ENCODE measurements at places on chromosomes 5 and 9. TPM values are rescaled to one million over a fixed set of nuclear protein-coding genes. Genes with fewer than 3 reads are reported as not detected.

- DNase-seq = no peak
These were observed 494 bp downstream of the ASTN2 start for GRCh38 chr9:117414220-117414905.

DNA sequence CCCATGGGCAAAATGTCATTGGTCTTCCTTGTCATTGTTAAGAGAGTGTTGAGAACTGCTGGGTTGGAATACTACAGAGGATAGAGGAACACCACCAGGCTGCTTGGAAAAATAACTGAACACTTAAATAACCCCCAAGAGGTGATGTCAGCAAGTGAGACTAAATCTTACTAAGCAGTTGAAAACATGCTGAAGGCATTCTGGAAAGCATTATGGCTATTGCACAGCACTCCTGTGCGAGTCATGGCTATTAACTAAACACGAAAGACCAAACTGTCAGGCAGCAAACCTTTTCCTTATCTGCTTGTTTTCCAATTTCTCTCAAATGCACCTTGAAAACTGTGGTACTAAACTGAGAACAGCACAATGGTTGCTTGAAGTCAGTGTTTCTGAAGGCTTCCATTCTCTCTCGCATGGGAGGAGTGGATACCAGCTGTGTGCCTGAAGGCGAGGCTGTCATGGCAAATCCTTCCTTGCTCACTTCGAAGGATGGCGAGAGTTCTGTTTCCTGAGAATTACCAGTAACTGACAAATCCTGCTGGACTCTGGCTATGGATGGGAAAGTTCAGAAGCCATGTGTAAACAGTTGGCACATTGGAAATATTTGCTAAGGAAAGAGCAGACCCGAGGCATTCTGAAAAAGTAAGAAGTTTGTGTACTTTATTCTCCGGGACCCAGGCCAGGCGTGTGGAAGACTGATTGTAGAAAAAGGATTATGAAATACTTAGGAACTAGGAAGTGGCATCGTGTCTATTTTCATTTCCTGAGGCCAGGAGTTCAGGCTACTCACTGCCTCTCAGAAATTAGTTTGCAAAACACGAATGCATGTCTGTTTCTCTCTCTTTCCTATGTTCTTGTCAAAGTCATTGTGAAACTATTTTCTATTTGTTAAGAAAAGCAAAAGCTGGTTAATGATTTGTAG is 182.1 kb downstream of the DMRT2 start:
- no peak for DNase-seq

DNA sequence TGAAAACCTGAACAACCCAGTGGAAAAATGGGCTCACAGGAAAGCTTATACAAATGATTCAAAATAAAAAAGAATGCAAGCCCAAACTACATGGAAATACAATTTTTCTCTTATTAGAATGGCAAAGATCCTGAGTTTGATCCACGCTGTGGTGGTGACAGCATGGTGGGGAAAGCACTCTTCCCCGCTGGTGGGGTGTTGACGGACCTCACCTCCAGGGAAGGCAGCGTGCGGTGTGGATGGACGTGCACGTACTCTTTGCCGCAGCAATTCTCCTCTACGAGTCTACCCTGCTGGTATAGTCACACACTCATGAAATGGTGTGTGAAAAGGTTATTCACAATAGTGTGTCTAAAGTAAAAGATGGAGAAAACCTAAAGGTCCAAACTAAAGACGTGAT is 5.9 kb upstream of the ZFP62 start:
- no peak for DNase-seq

GRCh38 chr9:114089206-114089840 is 9.8 kb downstream of the KIF12 start:
- no peak for DNase-seq

- DNase-seq = no peak
These were observed 157.9 kb downstream of the ALDH1A1 start for GRCh38 chr9:72794946-72795345.

Gene SLC4A9
- polyA plus RNA-seq = 23.9 TPM

Gene INSL4
- not detected for polyA plus RNA-seq

DNA sequence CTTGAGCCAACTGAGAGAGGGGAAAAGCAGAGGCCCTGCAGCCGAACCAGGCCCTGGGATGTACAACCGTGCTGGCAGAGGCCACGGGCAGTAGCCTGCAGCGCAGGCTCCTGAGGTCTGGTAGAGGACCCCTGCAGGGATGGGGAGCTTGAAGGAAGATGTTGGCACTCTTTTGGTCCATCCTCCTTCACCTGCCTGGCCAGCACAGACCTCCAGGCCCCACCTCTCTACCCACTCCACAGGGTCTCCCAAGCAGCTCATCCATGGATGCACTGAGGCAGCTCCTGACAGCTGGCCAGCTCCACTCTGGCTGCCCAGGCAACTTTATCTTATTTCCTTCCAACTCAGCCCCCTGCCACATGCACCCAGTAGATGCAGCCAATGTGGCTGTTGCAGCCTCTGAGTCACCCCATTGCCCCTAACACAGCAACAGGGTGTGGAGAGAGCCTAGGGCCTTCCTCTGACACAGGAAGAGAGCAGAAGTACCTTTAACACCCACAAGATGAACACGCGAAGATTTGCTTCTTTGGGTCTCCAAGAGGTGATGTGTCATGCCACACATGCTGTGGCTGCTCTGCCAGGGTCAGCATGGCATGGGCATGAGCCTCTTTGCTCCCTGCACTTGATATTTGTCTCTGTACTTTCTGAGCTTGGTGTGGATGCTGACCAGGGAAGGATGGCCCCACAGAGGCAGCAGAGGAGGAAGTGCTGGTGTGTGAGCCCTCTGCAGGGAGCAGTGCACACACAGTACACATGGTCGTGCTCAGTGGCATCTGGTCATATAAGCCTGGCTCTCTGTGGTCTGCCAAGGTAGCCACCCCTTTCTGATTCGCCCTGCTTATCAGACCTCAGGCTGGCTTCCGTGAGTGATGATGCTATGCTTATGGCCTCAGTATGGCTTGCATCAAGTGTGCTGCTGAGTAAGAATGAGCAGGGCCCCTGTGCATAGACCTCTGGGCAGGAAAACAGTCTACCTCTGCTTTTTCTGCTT is 117.2 kb downstream of the NRG2 start:
- DNase-seq = no peak

- DNase-seq = no peak
These were observed 6.3 kb downstream of the QSOX2 start for GRCh38 chr9:136239135-136239982.

- DNase-seq = no peak
These were observed 83.3 kb upstream of the RETREG1 start for GRCh38 chr5:16700081-16700480.

GRCh38 chr9:119795395-119795794 is 426.2 kb upstream of the BRINP1 start:
- DNase-seq = no peak

Gene NKD2
- 16.9 TPM for polyA plus RNA-seq

Gene SLC45A2
- 0.47 TPM for polyA plus RNA-seq

Gene DNAH5
- 2.5 TPM for polyA plus RNA-seq

Gene AKNA
- polyA plus RNA-seq = 10.5 TPM

Gene DMRT3
- 0.99 TPM for polyA plus RNA-seq

GRCh38 chr9:89890326-89890980 is 285.6 kb downstream of the GADD45G start:
- DNase-seq = no peak

GRCh38 chr9:131673068-131673467 is 66.8 kb downstream of the RAPGEF1 start:
- no peak for DNase-seq

Gene ENHO
- polyA plus RNA-seq = 1.8 TPM

- no peak for DNase-seq
These were observed 29.8 kb downstream of the NR4A3 start for GRCh38 chr9:99851500-99851822.
